ENCODE measurements at places on chromosomes 5 and 9.

- DNase-seq, result no peak
Measured at GRCh38 chr9:89562186-89562814, 42.5 kb upstream of the GADD45G start.

DNA sequence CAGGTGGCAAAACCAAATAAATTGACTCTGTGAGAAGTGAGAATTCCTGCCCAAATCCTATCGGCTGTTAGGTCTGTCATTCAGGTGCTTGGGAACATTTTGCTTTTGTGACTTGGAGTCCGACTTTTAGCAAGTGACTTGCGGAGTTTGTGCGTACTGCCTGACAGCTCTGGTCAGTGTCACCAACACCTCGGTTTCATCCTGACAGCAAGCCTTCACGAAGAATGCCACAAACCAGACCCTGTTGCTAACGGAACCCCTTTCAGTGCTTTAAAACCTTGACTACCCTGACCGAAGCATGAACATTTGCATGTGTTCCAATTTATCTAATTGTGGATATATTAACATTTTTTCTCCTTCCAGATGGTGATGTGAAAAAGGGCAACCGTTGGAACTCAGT, 26.5 kb downstream of the LIX1 start:
- no peak for DNase-seq

DNA sequence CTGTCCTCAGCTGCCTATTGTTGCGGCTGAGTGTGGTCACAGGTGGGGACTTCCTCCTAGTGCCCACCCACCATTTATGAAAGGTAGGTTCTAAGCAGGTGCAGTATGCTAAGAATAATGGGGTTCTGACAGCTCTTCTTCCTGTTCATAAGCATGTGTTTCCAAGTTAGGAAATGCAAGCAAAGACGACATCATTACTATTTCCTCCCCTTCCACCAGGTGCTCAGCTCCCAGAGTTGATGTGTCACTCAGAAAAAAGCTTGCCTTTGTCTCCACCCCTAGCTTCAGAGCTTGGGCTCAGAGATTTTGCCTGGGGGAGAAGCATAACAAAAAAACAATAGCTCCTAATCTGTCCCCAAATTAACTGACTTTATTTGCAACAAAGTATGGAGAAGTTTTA, 1076.7 kb downstream of the NR2F1-AS1 start:
- DNase-seq, result no peak

- DNase-seq, result no peak
Measured at GRCh38 chr5:139468421-139468931, 2.3 kb upstream of the SMIM33 start.

DNA sequence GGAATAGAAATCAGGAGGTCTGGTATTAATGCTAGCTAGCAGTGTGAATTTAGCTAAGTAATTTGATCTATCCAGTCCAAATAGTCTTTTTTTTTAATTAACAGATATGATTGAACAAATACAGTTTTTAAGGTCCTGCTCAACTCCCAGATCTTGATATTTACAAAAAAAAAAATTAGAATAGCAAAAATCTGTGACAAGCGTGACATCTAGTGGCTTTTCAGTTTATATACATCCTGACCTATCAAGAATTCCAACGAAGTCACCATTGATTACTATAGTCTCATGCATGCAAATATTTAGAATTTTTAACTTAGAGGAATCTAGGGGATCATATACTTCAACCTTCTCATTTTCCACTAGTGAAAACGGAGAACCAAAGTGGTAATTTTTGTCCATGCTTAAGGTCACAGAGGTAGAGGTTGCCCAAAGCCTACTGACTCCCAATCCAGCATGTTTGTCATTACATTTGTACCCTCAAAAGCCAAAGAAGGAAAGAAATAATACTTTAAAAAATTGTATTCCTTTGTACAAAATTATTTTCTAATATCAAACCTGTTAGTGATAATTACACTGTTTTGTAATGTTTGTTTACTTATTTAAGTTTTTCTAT, 17.6 kb upstream of the TARS1 start:
- DNase-seq, result no peak

DNA sequence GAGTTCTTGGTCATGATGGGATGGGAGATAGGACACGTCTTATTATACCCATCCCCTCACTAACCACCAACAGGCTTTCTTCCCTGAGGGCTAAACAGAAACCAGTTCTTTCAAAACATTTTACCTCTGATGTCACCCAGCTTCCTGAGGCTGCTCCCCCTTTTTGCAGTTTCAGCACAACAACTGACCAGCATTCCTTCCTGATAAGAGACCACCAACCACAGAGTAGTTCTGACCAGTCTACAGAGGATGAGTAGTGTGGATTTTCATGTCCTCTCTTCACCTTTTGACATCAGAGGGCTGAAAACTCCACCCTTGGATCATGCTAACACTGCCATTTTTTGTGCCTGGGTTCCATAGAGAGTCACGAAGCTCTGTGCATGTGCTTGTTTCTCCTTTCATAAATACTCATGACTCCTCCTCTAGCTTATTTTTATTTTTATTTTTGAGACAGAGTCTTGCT, 82.6 kb downstream of the OSTF1 start:
- DNase-seq, result no peak

GRCh38 chr9:78044189-78044588, 12.6 kb upstream of the GNAQ start:
- no peak for DNase-seq

- peak; percentile 69 for DNase-seq
Measured at GRCh38 chr9:35658137-35658967, at the start of gene CCDC107. Gene CCDC107 (plus strand): TSS chr9:35658292. CDS start chr9:35658380, 88 bp downstream.

DNA sequence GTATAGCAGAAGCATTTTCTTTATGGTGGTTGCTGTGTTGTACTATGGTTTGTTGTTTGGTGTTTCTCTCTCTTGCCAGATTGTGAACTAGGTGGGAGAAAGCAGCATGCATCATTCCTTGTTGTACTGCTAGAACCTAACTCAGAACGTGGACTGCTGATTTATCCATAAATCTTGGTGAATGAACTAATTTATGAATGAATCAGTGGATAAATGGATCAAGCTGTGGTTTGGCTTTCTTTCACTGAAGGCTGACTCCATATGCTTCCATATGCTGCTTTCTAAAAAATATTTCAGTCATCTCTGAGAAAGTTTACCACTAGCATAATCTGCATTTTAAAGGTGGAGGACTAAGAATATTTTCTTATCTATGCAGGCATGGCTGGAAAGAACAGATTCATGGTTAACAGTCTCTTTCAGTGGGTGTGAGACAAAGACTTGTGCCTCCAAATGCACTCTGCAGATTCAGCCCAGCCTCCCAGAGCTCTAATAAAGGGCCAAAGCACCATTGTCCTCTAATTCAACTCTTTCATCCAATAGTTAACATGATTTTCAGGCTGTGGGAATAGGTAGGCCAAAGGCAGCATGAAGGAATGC, 237.7 kb downstream of the SH3GL2 start:
- DNase-seq, result no peak

DNA sequence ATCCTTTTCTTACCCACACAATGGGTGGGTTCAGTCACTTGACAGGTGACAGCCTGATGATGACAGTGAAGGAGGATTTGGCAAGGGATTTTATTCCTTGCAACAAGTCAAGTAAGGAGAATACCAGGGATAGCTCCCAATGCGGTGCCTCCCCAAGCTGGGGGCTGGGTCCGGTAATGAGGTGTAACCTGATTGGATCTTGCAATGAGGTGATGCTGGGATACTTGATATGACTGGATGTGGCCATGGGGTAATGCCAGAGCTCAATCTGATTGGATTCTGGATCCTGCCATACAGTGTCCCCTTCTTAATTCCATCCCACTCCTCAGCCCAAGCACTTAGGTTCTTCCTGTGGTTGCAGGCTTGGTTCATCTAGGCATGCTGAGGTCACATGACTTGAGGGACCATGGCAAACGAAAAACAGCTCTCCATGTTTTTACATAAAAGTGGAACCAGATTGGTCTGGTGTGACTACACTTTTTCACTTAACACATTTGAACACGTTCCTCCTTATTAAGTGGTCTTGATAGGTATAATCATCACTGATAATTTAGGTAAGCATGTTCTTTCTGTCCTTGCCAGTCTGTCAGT, 181.1 kb downstream of the PDZD2 start:
- no peak for DNase-seq

- DNase-seq, result no peak
Measured at GRCh38 chr5:159207222-159207685, 2.1 kb downstream of the RNF145 start.

DNA sequence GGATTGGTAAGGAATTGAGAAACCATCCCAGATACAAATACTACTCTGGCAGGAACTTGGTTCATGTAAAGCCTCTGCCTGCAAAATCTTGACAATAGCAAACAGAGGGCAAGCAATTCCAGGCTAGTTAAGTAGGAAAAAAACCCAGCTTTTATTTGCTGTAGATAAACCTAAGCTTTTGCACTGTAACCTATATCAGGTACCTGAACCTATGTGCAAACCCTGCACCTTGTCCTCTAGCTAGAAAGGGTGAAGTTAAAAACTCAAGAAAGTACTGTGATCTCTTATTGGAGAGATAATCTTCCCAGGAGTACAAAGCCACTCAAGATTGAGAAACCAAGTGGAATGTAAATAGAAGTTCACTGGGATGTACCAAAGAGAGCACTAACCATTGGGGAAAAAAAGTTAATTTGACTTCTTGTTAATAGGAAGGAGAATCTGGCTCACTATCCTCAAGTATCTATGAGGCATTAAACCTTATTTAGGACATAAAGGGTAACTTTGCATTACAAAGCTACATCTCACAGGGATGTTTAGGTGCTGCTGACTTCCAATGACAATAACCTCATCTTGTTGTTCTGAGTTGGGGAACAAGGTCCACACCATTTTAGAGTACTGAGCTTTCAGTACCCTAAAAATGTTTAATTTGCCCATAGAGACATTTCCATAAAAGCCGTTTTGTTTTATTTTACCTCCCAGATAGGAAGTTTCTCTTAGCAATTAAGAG, 73.8 kb upstream of the PCA3 start:
- no peak for DNase-seq

DNA sequence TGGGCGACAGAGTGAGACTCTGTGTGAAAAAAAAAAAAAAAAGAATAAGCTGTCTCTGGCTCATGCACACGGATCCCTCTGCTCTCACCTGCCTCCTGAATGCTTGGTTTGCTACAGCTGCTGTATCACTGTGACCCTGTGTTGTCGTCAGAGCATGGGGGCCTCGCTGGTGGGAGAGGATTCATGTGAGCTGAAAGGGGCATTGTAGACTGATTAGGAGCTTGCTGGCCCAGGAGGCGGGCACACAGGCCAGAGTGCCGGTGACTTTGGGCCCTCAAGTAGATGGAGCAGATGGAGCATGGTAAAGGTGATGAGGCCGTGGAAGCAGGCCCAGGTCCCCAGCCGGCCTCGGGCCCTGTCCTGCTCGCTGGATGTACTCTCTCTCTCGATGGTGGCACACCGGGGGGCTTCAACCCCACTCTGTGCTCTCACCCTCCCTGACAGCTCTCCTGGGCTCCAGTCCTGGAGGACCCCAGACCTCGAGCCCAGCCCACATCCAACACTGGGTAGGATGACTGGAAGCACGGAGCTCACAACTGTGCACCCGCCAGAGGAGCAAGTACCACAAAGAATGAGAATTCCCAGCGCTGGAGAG, 7.1 kb downstream of the FLT4 start:
- DNase-seq, result no peak

DNA sequence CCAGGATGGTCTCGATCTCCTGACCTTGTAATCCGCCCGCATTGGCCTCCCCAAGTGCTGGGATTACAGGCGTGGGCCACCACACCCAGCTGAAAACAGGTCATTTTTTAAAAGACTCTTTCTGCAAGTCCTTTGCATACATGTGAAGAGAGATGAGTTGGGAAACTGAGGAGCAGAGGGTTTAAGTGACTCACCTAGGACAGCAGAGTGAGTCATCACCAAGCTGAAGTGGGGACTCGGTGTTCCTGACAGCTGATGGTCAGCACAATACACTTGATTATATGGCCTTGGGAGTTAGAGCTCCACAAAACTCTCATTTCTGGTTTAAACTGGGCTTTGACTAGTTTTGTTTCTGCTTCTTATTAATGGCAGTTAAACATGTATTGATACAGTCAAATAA, 38.1 kb upstream of the SSBP2 start:
- no peak for DNase-seq

DNA sequence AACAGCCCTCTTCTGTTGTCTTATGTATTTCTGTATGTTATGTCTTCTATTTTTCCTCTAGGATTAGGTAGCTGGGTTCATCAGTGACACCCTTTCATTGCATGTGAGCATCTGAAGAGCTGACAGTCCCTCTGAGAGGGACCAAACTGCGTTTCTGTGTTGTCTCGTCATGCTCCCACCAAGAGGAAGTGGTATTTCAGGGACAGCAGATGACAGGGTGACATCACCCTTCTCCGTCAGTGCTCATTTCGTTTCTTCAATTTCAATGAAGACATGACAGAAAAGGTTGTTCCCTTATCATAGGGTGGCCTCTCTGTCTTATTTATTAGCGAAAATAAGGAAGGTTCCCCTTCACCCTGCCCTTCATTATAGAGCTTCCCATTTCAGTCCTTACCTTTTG, 225.9 kb upstream of the NR4A3 start:
- DNase-seq, result no peak

GRCh38 chr5:142063878-142064331, 44.7 kb upstream of the NDFIP1 start:
- DNase-seq, result no peak

GRCh38 chr9:127949827-127950512, 12.3 kb upstream of the DPM2 start:
- no peak for DNase-seq

DNA sequence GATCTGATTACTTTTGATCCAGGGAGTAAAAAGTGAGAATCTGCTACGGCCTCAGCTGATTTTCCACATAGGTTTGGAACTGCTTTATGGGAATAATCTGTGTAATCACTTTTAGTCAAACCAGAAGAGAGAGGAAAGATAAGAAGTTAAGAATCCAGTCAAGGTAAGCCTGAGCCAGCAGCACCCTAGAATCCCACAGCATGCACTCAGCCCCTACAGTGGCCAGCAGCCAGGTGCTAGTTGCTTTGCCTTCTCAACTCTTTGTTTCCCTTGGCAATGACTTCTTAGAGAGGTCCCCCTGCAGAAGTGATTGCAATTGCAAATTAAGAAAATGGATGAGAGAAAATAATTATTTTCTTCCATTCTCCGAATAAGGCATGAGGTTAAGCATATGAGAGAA, 59.7 kb upstream of the TMED7 start:
- DNase-seq, result no peak

Data from stimulated activated CD8-positive, alpha-beta memory T cell treated with anti-CD3 and anti-CD28 coated beads, Interleukin-4, amount 100 ng/mL, for 1 hour (primary cell).